Progenitor cell of endocrine pancreas (in vitro differentiated cells): ENCODE measurements at places on chromosomes 1 and 21. TPM values are rescaled to one million over a fixed set of nuclear protein-coding genes. Genes with fewer than 3 reads are reported as not detected.

GRCh38 chr1:14887764-14888350 is 265.7 kb upstream of the TMEM51 start:
- H3K4me1 ChIP-seq, result no peaks in the 10 kb centered on the region
- no peak for DNase-seq
- no peaks in the 10 kb centered on the region for H3K27me3 ChIP-seq
- no peaks in the 10 kb centered on the region for H3K36me3 ChIP-seq

Gene LCE2A
- total RNA-seq, result not detected in 2 replicates

Gene SAMD13
- total RNA-seq, result 10.4 and 14.3 TPM in 2 replicates

- peaks cover 5% of the 10 kb centered on the region for H3K36me3 ChIP-seq
- no peak for DNase-seq
- no peak overlapping the region for H3K27ac ChIP-seq
- H3K4me3 ChIP-seq, result no peak overlapping the region
- no peaks in the 10 kb centered on the region for H3K27me3 ChIP-seq
Observed at GRCh38 chr1:174258148-174258550, 98.8 kb downstream of the RABGAP1L start.

DNA sequence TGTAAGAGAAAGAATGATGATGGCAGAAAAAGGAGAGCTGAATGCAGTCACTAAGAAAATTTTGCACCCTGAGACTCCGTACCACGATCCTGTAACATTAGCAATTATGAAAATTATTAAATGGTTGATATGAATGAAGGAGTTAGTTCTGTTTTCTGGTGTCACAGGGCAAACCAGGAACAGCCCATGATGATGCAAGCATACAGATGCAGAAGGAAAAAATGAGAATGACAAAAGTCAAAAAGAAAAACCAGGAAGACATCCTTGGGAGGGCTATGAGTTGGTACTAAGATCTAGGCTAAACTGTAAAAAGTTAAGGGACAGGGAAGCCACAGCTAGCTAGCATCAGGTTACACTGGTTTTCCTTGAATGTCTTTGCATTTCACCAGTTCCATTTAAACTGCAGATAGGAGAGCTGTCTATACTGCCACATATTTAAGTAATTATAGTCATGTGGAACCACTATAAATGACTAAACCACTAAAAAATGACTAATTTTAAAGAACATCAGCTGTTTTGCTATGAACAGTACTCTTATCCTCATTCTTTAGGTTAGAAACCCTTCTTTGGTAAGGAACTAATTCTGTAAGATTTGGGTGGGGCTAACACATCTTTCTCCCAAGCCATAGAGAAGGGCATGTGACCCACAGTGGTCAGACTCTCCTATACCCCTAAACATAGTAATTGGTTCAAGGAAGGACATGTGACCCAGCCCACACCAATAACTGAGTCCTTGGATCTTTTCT is 11.4 kb downstream of the DOCK7 start:
- H3K4me1 ChIP-seq, result peaks cover 9% of the 10 kb centered on the region
- no peak overlapping the region for H3K4me3 ChIP-seq
- H3K27me3 ChIP-seq, result no peaks in the 10 kb centered on the region
- H3K36me3 ChIP-seq, result peaks cover 8% of the 10 kb centered on the region
